ENCODE measurements at places on chromosomes 11 and 22. TPM values are rescaled to one million over a fixed set of nuclear protein-coding genes. Genes with fewer than 3 reads are reported as not detected.

MAJIN gene
- not detected for total RNA-seq

- no peak for DNase-seq
Measured at GRCh38 chr11:110798201-110798900, 86.1 kb upstream of the ARHGAP20 start.

DNA sequence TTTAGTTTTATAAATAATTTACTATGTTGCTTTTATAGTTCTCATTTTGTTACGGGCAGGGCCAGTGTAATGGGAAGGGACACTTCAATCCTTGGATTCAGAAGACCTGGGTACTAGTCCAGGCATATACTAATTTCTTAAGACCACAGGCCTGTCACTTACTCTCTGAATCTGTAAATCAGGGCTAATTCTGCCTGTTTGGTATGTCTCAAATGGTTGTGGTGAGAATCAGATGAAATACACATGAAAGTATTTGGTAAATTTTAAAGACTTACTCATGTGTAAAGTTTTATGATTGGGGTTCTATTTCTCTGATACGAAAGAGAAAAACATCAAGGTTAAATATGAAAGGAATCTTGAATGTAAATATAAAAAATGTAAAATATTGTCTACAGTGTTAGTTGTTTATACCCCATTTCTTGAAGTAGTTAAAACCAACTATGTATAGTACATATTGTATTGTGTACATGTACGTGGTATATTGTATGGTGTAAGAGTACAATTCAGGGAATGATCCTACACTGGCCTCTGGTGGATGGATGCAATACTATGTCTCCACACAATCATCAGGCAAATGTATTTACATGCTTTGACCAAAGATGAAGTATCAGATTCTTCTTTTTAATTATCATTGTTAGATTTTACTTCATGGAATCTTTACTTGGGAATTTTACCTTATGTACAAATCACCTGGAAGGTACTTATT, 24.5 kb upstream of the RAG2 start:
- no peak for DNase-seq

GRCh38 chr11:72398058-72398758, 36.1 kb downstream of the CLPB start:
- no peak for DNase-seq

DNA sequence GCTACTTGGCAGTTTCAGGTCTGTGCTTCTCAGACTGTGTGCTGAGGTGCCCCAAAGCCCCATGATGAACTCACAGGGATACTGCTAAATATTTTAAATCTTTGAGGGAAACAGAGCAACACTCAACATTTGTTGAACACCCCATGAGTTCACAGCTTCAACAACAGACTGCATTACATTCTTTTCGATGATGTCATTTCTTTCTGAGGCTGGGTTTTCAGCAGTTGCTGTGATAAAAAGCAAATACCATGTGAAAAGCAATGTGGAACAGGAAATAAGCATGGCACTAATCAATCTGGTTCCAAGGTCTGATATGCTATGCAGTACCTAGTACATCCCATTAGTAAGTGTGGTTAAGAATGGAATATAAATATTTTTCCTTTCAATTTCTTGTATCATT, 82.7 kb downstream of the RPL27A start:
- no peak for DNase-seq

GRCh38 chr22:44068422-44069191, 44.5 kb downstream of the PARVB start:
- DNase-seq: no peak

CCDC89 gene
- total RNA-seq: 2.5 TPM

DNA sequence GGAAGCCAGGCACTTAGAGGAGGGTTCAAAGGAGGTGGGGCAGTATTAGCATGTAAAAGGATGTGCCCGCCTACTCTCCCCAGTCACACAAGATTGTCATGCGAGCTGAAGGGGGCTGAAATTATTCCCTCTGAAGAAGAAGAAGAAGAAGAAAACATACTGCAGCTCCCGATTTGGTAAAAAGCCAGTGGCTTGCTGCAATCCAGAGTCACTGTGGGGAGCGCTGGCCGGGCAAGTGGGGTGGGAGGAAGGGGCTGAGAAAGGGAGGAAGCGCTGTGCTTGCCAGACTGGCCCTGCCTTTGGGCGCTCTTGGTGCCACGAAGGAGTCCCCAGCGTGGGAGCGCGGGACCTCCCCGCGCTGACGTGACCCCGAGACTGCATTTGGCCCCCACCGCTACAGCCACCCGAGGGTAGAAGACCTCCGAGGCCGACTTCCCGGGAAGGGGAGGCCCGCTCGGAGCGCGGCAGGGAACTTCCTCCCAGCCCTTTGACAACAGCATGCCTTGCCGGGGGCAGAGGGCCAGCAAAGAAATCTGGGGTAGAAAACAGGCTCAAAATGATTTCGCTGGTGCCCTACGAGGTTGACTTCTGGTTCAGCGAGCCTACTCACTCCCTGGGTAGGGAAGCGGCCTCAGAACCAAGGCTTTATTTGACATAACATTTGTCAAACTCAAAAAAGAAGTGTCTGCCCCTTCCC, 906.3 kb downstream of the DLG2 start:
- peak; percentile 80 for DNase-seq

DNA sequence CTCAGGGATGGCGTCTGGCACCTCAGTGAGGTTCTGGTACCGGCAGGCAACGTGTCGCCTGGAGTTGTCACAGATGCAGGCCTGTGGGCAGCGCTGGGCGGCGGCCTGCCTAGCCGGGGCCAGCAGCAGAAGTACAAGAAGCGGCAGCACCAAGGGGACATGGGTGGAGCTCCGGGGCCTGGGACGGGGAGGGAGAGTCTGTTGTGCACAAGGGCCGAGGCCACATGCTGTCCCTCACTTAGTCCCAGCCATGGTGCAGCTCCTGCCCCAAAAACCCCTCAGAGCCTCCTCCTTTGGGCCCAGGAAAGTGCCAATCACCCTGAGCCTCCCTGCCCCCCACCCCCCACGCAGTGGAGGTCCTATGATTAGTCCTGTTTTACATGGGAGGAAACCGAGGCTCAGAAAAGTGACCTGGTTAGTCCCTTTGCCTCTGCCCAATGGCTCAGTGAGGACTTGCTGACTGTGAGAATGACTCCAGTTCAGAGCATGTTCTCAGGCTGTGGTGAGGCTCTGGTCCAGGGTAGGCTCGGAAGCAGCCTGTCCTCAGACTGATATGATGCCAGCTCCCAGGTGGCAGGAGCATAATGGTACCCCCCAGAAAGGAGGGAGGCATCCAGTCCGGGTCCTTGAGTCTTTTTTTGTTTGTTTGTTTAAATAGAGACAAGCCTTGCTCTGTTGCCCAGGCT, 1.1 kb downstream of the CHADL start:
- no peak for DNase-seq

DNA sequence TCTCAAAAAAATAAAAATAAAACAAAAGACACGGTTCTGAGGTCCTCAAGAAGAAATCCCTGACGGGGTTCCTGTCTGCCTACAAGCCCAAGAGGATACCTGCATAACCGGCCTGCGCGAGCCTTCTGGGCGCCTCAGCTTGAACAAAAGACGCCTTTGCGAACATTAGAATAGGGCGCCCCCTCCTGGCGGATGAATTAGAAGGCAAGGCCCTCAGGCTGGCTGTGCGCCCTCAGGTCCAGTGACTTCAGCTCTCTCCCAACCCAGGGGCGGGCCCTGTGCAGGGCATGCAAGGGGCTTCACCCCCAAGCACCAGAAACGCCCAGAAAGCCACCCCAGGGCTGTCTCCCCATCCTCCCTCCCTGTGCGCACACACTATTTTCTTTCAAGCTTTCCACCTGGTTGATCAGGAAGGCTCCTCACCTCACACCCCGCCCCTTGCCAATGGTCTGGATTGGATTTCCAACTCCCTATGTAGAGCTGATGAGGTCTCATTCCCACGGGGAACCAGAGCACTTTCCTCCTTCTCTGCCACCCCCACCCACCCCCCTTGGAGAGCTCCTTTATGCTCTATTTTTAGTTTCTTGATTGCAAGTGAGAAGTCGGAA, 273.3 kb downstream of the BUD13 start:
- peak; percentile 87 for DNase-seq

DNA sequence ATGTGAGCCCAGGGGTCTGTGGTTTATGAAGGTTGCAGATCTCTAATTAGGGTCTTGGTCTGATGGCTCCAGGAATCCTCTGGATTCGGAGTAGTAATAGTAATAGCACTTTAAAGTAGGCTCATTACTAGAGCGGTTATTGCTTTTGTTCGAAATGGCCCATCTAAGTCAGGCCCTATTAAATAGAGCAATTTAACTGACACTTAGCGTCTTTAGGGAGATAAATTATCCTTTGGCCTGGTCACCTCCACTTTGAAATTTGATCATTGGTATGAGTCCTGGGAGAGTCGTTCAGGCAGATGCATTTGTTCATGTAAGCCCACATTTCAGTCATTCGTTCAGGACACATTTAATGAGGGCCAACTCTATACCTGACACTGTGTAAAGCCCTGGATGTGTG, 54.8 kb downstream of the LDLRAD3 start:
- DNase-seq: no peak

- DNase-seq: no peak
Measured at GRCh38 chr11:129751511-129751910, 64.1 kb upstream of the TMEM45B start.

DNA sequence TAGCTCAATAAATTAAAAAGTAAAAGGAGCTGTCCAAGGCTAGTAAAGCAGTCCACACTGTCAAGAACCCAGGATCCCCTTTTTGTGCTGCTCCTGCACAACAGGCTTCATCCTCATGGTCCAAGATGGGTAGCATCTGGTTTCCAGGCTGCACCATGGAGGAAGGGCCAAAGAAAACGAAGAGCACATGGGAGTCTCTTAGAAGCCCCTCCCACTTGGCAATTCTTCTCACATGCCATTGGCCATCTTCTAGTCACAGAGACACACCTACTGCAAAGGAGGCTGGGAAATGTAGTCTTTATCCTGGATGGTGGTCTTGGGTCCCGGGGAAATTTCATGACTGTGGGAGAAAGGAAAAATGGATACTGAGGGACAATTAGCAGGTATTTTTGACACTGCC, 37.8 kb downstream of the PRR5L start:
- DNase-seq: no peak

- DNase-seq: no peak
Measured at GRCh38 chr11:132549561-132549960, 982.7 kb downstream of the OPCML start.

RAB38 gene
- 0.86 TPM for total RNA-seq

- no peak for DNase-seq
Measured at GRCh38 chr22:48753381-48753730, 1074.3 kb downstream of the BRD1 start.

TMEM135 gene
- 25.2 TPM for total RNA-seq

GRCh38 chr22:48173773-48174160, 1411.3 kb downstream of the TBC1D22A start:
- no peak for DNase-seq

DNA sequence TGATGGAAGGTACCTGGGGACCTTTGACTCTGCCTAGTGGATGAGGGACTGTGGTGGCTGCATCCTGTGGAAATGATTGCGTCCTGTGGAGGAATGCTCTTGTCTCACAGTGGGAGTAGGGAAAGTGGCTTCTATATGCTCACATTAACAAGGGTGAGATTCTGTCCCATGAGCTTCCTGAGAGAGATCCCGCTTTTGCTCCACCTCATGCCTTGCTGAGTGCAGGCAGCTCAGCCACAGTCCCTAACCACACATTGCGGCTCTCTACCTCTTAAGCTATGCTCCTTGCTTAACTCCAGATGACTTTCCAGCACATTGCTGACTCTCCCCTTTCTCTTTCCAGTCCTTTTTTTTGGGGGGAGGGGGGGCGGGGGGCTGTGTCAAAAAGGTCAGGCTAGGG, 45.0 kb downstream of the TEAD1 start:
- DNase-seq: no peak

SOX10 gene
- 1.6 TPM for total RNA-seq

GRCh38 chr22:17213976-17214375, 5.3 kb downstream of the ADA2 start:
- DNase-seq: peak; percentile 84

TSPAN18 gene
- 41.4 TPM for total RNA-seq

DNA sequence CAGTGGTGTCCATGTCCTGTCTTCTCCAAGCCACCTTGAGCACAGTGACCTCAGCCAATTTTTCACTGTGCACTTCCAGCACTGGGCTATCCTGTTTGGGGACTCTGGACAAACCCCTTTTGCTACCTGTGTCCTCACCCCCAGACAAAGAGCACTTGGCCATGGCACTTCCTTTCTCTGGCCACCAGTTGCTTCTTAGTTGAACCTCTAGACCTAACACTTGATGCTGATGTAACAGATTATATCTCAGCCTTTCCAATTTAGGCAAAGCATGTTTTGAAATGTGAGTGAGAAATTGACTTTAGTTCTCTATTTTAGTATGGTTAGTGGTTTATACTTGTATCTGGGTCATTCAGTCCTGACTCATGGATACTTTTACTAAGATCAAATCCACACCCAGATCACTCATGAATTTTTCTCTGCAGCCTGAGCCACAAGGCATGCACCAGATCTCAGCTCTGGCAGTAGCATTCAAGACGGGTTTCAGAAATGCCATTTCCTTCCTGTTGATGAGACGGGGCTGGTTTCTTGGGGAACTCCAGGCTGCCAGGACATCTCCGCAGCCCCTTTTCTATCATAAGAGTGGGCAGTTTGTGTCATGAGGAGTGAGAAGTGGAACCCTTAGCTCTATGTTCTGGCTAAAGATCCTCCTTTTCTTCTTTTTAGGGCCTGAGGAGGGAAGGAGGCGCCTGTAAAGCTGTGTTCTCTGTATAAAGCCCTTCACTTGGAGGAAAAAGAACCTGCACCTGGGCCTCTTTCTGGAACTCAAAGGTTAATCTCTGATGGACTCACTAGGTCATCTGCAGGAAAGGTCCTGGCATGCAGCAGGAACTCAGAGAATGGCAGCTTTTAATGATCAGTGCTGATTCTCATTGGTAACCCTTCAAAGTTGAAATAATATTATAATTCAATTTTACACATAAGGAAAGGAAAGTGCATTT, 185.6 kb upstream of the TENM4 start:
- DNase-seq: no peak

DNA sequence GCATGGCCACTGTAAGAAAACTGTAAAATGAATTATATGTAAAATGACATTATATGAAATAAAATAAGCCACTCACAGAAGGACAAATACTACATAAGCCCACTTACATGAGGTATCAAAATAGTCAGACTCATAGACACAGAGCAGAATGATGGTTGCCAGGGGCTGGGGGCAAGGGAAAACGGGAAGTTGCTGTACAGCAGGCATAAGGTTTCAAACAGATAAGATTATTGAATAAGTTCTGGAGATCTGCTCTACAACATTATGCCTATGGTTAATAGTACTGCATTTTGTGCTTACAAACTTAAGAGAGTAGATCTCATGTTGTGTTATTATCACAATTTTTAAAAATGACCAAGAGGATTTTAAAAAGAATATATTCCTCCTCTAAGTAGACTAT, 32.7 kb upstream of the HEPHL1 start:
- no peak for DNase-seq
